CD4-positive, alpha-beta T cell treated with Interferon gamma for 1 hour (primary cell): ENCODE measurements at places on chromosomes 3 and 15.

GRCh38 chr3:13849018-13849417, 30.9 kb downstream of the WNT7A start:
- DNase-seq: no peak

- DNase-seq: no peak
Measured at GRCh38 chr3:156732261-156732660, 57.9 kb downstream of the TIPARP start.

DNA sequence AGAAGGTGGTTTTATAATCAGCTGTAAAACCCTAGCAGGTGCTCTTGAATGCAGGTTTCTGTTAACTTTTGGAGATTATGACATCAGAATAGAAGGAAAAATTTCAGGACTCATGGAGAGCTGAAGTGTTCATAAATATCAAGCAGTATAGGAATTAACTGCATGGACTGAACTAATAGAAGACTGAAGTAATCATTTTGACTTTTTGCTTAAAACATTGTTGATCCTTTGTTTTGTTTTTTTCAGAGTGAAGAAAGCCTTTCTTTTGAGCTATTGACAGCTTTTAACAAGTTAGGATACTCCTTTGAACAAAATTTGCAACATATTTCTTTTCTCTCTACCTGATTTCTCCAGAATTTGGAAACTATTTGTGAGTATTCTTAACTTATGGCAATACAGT, 70.6 kb upstream of the DAZL start:
- DNase-seq: no peak

DNA sequence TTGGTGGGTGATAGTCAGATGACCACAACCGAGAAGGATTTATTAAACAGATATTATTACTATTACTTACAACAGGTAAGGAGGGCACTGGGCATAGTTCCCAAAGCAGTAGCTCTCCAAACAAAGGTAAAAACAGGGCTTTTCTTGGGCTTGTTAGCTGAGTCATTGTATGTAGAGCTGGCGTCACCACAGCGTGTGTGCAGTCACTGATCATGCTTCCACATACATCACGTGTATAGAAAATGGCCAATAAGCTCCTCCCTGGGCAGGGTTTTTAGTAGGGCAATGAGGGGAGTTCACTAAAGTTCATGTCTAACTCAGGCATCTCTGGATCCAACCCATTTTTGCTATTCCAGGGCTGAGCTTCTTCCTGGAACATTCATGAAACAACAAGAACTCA, 5.8 kb upstream of the SAMMSON start:
- no peak for DNase-seq

GRCh38 chr3:69178838-69179739, 56.7 kb upstream of the LMOD3 start:
- DNase-seq: no peak

DNA sequence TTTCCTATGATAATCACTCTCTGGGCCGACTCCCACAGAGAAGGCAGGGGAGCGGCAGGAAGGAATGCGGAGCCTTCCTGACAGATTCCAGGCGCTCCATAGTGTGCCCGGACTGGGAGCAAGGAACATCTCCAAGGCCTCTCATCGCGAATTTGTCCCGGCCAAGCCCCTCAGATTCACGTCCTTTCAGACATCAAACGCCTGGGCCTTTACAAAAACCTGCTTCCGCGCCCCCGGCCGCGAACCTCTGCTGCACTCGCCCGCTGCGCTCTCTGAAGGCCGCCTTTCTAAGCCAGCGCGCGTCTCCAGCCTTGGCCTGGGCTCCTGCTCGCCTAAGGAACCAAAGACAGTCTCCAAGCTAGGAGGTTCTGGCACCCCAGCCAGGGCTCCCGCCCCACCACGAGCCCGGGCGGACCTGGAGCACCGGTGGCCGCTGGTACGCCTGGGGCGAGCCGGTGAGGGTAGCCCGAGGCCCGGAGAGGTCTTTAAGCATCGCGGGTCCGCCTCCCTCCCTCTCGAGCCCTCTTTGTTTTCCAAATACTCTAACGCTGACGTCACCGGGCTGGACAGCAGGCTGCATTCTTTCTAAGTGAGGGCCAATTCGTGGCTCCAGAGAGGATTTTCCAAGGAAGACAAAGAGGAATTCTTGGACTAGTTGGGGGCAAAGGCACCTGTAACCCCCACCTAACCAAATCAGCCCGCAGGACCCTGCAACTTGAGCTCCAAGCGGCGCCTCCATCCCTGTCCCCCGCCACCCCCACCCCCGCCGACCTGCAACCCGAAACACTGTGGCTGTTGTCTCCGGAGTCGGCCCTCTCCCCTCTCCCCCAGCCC, 759 bp downstream of the AMOTL2 start:
- no peak for DNase-seq

DNA sequence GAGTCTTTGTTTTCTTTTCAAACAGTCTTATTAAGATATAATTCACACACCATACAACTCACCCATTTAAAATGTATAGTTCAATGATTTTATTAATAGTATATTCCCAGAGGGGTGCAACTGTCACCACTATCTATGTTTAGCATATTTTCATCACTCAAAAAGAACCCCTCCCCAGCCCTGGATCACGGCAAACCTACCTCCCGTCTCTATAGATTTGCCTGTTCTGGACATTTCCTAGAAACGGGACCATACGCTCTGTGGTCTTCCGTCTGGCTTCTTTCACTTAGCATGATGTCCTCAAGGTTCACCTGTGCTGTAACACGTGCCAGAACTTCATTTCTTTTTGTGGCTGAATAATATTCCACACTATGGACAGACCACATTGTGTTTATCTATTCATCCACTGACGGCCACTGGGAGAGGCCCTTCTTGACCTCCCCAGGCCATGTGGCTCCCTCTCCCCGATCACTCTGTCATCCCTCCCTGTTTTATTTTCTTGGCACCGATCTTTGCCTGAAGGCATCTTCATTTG, 56.4 kb downstream of the IQSEC1 start:
- no peak for DNase-seq

DNA sequence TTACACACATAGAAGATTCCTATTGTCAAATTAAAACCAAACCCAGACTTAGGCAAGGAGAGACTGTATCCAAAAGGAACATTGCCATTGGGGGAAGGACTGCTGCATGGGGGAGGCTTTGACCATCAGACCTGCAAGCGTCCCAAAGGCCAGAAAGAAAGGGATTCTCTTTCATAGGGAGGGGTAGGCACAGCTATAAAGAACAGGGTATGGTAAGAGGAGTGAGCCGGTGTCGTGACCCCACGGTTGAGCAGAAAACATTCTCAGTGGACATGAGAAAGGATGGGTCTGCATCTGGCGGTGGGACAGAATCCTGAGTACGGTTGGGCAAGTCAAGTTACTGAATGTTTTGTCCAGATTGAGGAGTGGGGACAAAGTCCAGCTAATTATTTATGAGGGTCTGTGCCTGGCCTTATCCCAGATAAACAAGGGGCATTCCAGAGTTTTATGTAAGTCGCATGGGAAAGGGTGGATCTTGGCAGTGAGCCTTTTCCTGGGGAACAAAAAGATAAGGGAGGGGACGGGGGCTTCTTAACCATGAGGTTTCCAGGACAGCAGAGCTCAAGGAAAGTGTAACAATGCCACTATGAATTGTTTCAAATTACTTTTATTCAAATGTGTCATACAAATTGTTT, 357.8 kb downstream of the OCA2 start:
- no peak for DNase-seq

- no peak for DNase-seq
Measured at GRCh38 chr3:128270559-128271492, 117.5 kb downstream of the EEFSEC start.

- DNase-seq: peak; percentile 32
Measured at GRCh38 chr3:151838574-151839312, 24.8 kb downstream of the AADAC start.

- DNase-seq: no peak
Measured at GRCh38 chr15:72047020-72047419, 70.9 kb downstream of the MYO9A start.

DNA sequence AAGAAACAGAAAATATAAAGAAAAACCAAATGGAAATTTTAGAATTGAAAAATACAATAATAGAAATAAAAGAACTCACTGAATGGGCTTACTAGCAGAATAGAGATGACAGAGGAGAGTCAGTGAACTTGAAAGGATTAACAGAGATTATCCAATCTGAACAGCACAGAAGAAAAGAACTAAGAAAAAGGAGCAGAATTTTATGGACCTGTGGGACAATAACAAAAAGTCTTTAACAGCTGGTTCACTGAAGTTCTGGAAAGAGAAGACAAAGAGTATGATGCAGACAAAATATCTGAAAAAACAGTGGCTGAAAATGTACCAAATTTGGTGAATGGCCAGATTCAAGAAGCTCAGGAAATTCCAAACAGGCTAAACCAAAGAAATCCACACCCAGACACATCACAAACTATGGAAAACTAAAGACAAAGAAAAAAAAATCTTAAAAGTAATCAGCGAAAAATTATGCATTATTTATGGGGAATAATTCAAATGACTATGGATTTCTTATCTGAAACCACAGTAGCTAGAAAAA, 9.7 kb upstream of the GNB5 start:
- DNase-seq: no peak

DNA sequence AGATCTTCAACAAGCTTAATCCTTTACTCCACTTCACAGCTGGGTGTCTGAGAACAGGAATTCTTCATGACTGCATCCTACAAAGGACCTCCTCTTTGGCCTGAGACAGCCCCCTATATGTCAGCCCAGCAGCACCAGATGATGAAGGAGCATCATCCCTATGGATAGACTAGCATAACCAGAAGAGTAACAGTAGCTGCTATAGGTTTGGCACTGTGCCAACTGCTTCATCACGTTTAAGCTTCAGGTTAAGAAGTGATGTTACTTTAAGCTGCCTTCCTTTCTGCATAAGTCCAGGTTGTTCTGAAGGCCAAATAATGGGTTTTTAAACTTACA, 50.6 kb downstream of the CMSS1 start:
- DNase-seq: no peak

DNA sequence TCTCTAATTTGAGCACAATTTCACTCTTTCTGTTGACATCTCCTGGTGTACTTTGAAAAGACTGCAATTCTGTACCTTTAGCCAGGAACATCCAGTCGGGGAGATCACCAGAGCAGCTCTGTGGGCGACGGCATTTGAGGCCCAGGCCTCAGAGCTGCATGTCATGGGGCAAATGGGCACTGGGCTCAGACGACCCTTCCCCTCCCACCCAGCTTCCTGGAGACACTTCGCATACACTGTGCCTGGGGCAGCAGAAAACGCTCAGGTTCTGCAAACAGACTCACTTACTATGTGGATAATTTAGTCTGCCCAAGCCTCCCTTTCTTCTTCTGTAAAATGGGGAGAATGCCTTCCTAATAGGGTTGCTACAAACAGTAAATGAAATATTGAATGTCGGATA, 96.9 kb downstream of the HMG20A start:
- DNase-seq: no peak

- DNase-seq: no peak
Measured at GRCh38 chr3:40437889-40438288, 19.2 kb upstream of the RPL14 start.

GRCh38 chr15:99703603-99704443, 29.4 kb downstream of the LYSMD4 start:
- DNase-seq: no peak

DNA sequence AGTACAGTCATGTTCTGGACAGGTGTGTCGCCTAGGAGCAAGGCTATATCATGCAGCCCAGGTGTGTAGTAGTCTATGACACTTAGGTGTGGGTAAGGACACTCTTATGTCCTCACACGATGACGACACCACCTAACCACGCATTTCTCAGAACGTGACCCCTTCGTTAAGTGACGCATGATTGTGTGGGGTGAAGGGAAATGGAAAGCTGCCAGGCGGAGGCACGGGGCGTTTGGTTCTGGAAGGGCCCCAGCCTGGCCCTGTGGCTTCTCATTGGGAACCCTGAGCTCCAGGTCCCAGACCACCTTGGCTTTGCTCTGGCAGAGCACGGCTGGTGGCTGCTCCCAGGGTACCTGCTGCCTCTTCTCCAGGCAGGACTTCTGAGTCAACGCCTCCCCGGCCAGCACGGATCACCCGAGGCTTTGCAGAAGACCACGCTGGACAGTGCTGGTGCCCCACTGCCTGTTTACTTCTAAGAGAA, 39.3 kb downstream of the FBLN2 start:
- DNase-seq: no peak

DNA sequence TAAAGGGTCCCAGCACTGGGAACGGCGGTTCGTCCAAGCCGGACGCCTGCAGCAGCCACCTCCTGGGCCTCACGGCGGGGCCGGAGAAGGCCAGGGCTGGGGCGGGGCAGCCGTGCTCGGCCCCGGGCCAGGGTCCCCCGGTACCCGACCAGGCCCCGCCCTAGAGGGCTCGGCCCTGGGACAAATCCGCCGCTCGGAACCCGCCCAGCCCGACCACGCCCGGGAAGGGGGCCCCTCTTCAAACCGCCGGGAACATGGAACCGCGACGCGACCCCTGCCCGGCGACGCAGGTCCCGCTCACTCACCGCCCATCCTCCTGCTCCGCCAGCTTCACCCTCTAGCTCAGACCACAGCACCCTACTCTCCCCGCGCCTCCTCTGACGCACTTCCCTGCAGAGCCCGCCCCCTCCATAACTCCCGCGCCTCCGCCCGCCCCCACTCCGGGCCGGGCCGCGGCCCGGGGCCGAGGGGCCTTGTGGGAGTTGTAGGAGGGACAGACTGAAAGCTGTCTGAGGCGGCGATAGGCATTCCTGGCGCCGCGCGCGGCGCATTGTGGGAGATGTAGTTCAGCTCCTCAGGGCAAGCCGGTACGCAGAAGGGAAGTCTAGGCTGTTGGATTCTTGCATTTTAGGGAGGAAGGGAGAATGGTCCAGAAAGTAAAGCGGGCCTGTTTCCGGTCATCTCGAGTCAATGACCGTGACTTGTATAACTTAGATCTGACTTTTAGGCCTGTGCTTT, at the start of gene CLDND1:
CLDND1 (minus strand) TSS at position 359 of the 738 bp plus-strand sequence. CDS start 1,478 bp downstream, outside the sequence.
- DNase-seq: peak; percentile 95

- DNase-seq: no peak
Measured at GRCh38 chr3:42769477-42770131, 3.4 kb downstream of the CCDC13 start.

DNA sequence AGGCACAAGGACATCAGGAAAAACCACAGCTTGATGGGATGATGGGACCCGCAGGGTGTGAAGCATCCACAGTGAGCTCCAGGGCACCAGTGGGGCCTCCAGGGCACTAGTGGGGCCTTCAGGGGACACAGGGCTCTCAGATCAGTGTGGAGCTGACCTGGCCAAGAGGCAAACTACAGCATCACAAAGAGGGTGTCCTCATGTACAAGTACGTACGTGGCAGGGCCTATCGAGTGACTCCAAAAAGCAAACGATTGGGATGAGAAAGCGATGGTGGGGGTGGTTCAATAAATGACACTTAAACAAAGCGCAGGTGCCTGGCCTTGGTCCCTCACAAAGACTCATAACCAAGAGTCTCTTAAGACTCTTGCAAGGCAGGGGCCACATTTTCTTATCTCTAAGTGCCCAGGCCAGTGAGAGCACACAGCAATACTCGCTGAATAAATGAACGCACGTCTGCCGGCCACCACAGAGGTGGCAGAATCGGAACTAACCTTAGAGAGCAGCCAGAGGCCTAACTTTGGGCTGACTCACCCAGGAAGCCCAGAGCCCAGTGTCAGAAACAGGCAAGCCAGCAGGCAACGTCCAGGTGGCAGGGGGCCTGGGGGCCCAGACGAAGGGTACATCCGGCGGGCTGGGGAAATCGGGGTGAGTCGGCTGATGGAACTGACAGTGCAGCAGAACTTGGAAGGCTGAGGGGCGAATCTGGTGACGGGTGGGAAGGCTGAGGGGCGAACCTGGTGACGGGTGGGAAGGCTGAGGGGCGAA, 8.7 kb downstream of the PCSK6 start:
- no peak for DNase-seq
